ENCODE measurements at places on chromosomes 3 and 15.

DNA sequence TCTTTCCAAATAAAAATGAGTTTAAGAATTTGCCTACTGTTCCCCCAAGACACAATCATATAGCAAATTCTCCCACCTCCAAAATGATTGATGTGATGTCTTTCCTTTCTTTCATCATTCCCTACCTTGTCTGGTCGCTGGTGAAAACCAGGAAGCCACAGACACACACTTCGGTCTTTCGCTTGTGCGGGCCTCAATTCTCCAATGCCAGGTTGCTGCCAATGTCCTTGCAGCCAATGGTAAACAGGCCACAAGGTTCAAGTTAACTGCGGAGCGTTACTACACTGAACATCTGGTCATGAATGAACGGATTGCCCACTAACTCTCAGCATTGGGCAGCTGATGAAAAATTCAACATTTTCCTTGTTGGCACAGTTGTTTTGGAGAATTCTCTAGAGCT is 192.2 kb downstream of the FOXP1 start:
- DNase-seq: no peak

- DNase-seq: no peak
Observed at GRCh38 chr3:72475258-72476138, 372.7 kb downstream of the SHQ1 start.

GRCh38 chr15:55879181-55879580 is 114.2 kb downstream of the NEDD4 start:
- DNase-seq: no peak

GRCh38 chr3:24310887-24311286 is 183.8 kb downstream of the THRB start:
- DNase-seq: no peak

DNA sequence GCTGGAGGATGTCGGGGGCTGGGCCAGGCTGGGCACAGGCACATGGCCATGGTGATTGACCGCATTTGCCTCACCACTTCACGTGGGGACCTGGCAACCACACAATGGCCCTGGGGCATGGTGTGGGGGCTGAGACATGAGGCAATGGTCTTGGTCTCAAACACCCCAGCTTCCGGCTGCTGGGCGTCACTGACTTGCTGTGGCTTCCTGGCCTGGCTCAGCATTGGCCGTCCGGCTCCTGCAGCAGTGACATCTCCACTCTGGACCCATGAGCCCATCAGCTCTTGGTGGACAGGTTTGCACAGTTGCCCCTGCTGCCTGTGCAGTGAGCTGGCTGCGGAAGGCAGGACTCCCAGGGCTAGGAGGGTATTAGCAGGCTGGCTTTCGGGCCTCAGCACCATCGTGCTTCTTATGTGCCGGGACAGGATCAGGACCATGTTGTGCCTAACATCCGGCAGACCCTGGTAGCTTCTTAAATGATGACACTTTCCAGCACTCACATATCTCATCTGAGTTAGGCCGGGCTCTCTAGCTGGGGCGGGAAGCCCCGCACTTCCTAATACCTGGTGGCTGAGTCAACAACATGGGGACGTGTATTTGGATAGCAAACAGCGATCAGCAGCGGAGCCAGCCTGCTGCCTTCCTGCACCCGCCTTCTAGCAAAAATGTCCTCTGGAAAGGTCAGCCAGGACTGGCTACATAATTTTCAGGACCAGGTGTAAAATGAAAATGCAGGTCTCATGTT is 34.1 kb downstream of the ZNF710 start:
- peak; percentile 20 for DNase-seq

- DNase-seq: peak; percentile 92
Observed at GRCh38 chr3:124552224-124552623, 178.0 kb upstream of the UMPS start.

DNA sequence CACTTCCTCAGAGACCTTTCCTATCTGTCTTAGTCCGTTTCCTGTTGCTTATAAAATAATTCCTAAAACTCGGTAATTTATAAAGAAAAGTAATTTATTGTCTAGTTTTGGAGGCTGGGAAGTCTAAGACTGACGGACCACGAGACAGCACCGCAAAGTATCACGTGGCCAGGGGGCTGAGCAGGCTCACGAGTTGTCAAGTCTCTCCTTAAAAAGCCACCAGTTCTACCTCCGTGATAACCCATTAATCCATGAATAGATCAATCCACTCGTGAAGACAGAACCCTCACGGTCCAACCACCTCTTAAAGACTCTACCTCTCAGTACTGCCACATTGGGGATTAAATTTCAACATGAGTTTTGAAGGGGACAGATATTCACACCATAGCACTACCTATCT is 821 bp downstream of the LINS1 start:
- DNase-seq: peak; percentile 10

GRCh38 chr15:100999369-100999768 is 80.2 kb downstream of the LRRK1 start:
- DNase-seq: no peak

- no peak for DNase-seq
Observed at GRCh38 chr3:18761530-18761929, 336.4 kb upstream of the SATB1 start.

GRCh38 chr3:101611023-101611422 is 37.0 kb downstream of the PCNP start:
- no peak for DNase-seq

GRCh38 chr15:78194568-78194925 is 39.8 kb downstream of the ACSBG1 start:
- no peak for DNase-seq

DNA sequence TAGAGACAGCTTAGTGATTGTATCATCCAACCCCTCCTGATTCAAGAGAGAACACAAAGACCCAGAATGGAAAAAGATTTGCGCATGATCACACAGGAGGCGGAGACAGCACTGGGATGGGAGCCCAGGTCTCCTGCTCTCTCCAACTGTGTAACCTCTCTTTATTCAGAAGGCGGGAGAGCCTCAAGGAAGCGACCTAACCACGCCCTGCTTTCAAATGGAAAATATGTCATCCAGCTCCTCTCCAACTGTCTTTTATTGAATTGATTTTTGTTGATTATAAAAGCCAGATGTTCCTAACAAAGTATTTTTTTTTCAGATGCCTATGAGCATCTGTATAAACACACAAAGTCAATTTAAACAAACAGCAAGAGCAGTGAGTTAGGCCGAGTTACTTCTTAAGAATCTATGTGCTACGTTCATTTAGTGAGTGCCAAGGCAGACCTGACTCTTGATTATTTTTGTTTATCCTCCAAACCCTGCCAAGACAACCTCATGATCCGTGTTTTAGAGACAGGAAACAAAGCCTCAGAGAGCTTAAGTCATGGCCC is 74.5 kb downstream of the BFSP2 start:
- no peak for DNase-seq

GRCh38 chr3:45329761-45330305 is 58.5 kb upstream of the LARS2 start:
- no peak for DNase-seq

- DNase-seq: no peak
Observed at GRCh38 chr3:120615847-120616609, 19.9 kb downstream of the NDUFB4 start.

- DNase-seq: peak; percentile 85
Observed at GRCh38 chr15:89206908-89207331, 14.5 kb downstream of the RLBP1 start.

DNA sequence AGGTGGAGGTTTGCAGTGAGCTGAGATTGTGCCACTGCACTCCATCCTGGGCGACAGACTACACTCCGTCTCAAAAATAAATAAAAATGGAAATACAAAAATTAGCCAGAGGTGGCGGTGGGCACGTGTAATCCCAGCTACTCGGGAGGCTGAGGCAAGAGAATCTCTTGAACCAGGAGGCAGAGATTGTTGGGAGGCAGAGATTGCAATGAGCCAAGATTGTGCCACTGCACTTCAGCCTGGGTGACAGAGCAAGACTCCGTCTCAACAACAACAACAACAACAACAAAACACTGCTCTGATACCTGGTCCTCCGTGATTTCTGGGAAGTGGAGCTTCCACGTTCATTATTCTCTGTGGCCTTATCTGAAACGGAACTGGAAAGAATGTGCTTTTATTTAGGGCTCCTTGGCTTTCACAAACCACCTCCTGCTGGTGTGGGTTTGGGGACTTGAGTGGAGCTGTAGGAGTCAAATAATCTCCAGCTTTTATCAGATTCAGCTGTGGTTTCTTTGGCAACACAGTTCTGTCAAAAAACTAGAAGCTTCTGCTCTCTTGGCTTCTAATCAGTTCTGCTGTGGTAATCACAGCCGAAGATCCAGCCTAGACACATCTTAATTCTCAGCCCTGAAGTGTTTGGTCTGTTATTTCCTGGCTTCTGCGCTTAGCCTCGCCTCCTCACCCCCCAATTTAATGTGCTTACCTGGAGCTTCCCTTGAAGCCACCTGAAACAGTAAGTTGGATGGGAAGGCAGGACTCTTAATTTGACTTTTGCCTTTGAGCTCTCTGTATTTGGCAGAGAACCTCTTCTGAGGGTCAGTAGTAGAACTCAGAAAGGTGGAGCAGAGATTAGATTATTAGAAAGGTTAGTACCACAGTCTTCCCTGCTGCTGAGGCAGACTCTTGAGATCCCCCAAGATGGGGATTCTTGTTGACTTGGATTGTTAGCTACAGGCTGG is 21.4 kb downstream of the IRAK2 start:
- DNase-seq: no peak

DNA sequence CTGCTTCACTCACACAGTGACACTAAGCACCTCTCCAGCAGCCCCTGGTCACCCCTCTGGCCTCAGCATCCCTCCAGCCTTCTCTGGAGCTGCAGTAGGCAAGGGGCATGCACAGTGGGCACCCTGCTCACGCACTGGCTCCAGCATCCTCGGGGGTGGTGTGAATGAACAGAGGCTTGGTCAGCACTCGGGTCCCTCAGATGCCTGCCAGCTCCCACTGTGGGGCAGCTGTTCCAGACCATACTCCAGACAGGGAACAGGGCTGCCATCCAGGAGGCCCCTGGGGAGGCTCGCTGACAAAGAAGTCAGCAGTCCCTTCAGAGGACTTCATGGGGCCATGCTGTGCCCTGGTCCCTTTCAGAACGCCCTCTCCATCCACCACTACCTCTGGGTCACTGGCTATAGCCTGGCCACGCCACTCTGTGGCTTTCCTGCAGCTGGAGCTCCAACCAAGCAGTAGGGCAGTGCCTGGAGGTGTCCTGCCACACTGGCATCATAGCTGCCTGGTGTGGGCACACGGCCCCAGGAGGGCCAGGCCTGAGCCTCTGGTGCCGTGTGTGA is 26.3 kb downstream of the ALS2CL start:
- no peak for DNase-seq

DNA sequence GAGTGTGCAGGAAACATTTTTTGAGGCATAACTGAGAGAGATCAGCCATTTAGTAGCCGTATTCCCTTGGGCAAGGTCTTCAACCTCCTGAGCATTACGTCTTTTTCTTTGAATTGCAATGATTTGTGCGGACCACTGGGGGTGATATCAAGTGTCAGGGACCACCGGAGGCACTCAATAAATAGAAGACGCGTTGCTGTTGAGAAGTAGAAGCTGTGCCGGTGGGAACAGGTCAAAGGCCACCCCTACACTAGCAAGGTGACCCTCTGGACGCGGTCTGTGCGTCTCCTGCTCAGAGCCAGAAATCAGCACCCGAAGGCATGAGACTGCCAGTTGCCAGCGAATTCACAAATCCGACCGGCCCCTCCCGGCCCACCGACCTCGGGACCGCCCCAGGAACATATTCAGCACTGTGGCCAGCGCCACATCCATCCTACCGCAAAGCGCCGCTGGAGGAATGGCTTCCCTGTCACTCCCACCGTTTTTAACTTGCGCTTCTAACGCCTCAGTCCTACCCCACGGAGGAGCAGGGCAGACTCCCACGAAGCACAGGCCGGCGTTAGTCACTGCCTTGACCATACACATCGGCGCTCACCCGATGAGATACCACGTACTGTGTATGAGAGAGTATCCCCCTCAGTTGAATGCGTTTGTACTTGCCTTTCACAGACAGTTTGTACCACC is 1.4 kb upstream of the GHSR start:
- no peak for DNase-seq
